CD4-positive, CD25-positive, alpha-beta regulatory T cell (primary cell): ENCODE measurements at places on chromosomes 13 and 19. TPM values are rescaled to one million over a fixed set of nuclear protein-coding genes. Genes with fewer than 3 reads are reported as not detected.

DNA sequence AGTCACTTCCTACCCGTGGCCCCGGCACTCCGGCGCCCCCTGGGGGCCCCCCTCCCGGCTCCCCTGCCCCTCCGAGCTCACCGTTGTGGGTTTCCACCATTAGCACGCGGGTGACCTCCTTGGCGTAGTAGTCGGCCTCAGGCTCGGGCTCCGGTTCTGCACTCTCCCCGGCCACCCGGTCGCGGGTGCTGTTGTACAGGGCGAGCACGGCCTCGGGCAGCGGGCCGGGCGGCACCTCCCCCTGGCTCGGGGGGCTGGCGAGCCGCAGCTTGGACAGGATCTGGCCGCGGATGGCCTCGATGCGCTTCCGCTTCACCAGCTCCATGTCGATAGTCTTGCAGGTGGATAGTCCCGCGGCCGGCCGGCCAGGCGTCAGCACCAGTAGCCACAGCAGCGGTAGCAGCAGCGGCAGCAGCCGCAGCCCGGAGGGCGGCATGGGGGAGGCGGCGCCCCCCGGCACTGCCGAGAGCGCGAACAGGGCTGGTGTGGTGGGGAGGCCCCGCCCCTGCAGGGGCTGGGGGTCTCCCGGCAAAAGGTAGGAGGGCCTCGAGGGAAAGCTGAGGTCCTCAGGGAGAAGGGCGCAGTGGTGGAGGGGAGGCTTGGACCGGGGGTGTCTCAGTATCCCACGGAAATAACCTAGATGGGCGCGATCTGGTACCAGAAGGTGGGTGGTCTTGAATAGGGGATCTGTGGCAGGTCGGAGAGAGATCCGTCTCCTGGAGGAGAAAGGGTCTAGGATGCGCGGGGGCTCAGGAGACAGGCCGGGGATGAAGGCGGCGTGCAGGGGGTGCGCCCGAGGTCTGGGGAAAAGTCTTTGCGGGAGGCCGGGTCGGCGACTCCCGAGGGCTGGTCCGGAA, 885 bp downstream of the TGFB1 start:
- peaks cover 4% of the 10 kb centered on the region for H3K36me3 ChIP-seq
- H3K4me3 ChIP-seq = peak overlapping the region; percentile 88
- H3K4me1 ChIP-seq = peaks cover 74% of the 10 kb centered on the region
- no peaks in the 10 kb centered on the region for H3K27me3 ChIP-seq
- H3K27ac ChIP-seq = peak overlapping the region; percentile 92

DNA sequence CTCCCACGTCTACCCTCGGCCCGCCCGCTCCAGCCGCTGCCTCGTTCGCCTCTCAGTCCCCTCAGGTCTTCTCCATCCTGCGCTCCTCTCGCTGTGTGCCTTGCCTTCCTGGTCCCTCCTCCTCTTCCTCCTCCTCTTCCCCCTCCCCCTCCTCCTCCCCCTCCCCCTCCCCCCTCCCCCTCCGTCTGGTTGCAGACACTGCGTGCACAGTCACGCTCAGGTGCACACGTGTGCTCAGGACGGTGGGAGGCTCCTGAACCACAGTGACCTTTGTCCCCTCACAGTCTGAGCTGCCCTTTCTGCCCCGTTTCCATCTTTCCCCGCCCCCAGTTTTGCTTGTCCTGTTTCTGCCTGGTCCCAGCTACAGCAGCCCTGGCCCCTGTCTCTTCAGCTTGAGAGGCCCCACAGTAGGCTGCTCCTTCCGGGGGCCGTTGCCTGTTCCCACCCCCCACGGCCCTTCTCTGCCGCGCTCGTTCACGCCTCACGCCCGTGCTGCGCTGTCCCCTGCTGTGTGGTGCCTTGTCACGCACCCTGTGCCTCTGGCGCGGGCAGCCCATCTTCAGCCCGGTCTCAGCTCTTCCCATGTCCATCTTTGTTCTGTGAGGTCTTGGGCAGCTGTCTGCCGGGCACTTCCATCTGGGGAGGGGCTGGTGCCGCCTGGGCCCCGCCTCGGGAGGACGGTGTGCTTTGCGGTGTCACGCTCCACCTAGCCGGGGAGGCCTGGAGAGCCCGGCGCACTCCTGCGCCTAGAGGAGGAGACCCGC, 13.8 kb upstream of the RPS15 start:
- H3K36me3 ChIP-seq = peaks cover 81% of the 10 kb centered on the region
- no peak overlapping the region for H3K27ac ChIP-seq
- H3K4me3 ChIP-seq = no peak overlapping the region
- no peak for DNase-seq
- no peaks in the 10 kb centered on the region for H3K4me1 ChIP-seq

- H3K27ac ChIP-seq = no peak overlapping the region
- peaks cover 25% of the 10 kb centered on the region for H3K4me1 ChIP-seq
- H3K27me3 ChIP-seq = no peaks in the 10 kb centered on the region
- H3K4me3 ChIP-seq = no peak overlapping the region
- no peak for DNase-seq
These were observed 68.8 kb downstream of the GNG7 start for GRCh38 chr19:2633693-2634075.

DNA sequence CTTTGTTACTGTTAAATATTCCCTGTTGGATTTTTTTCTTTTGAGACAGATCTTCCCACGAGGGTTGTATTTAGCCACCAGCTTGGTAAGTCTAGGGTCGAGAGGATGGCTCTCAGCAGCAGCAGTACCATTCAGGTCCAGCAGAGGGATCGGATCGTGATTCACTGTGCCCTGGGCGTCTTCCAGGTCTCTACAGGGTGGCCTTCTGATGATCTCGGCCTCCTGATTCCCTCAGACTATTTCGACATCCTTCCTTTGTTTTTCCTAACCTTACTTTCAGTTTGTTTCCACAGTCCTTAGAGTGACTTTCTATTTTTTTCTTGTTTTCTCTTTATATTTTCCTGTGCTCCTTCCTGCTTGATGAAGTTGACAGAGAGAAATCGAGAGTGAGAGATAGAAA, 1436.9 kb downstream of the UQCRFS1 start:
- no peak overlapping the region for H3K27ac ChIP-seq
- H3K36me3 ChIP-seq = peaks cover 7% of the 10 kb centered on the region
- no peaks in the 10 kb centered on the region for H3K4me1 ChIP-seq
- no peak for DNase-seq
- H3K27me3 ChIP-seq = no peaks in the 10 kb centered on the region
- H3K4me3 ChIP-seq = no peak overlapping the region

DNA sequence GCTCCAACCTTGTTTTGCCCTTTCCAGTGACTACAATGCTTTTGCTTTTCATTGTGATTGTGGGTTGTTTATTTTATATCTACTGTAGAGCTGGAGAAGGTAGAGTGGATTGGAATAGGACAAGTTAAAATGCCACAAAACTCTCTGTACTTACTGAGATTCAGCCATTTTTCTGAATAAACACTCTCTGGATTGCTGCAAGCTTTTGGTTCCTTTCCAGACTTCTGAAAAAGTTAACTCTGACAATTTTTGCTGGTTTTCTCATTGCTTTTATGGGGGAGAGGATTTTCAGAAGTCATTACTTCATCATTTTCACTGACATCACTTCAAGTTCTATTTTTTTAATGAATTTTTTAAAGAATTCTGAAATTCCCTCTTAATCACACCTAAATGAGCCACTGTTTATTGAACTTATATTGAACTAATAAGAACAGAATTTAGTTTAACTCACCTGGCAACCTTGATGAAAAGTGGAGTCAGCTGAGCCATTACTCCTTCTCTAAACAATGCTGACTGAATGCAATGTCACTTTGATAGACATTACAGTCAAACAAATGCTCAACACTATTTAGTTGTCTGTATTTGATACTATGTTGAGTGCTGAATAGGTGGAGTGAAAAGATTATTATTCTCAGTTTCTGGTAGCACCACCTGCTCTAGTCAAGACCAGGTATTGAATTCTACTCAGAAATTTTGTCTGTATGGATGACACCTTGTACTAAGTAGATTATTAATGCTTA, 303.5 kb downstream of the DLEU7 start:
- no peaks in the 10 kb centered on the region for H3K36me3 ChIP-seq
- no peaks in the 10 kb centered on the region for H3K4me1 ChIP-seq
- H3K4me3 ChIP-seq = no peak overlapping the region
- no peak for DNase-seq
- peaks cover 15% of the 10 kb centered on the region for H3K27me3 ChIP-seq

Gene CAMSAP3
- not detected for polyA plus RNA-seq

- H3K4me3 ChIP-seq = no peak within 1 kb of the TSS
- H3K27me3 ChIP-seq = peaks cover 20% of the 10 kb centered on the region
- peaks cover 8% of the 10 kb centered on the region for H3K4me1 ChIP-seq
- no peaks in the 10 kb centered on the region for H3K36me3 ChIP-seq
- no peak within 1 kb of the TSS for H3K27ac ChIP-seq
These were observed at the start of gene CCNA1 for GRCh38 chr13:36432106-36432544. CCNA1 (plus strand) TSS chr13:36432495; CDS start chr13:36433057, 562 bp downstream.

- no peaks in the 10 kb centered on the region for H3K27me3 ChIP-seq
- peak overlapping the region; percentile 96 for H3K4me3 ChIP-seq
- H3K36me3 ChIP-seq = peaks cover 23% of the 10 kb centered on the region
- DNase-seq = peak; percentile 80
- peak overlapping the region; percentile 88 for H3K27ac ChIP-seq
- peaks cover 75% of the 10 kb centered on the region for H3K4me1 ChIP-seq
These were observed 428 bp downstream of the RASAL3 start for GRCh38 chr19:15463861-15464371.

Gene IGSF23
- polyA plus RNA-seq = not detected

DNA sequence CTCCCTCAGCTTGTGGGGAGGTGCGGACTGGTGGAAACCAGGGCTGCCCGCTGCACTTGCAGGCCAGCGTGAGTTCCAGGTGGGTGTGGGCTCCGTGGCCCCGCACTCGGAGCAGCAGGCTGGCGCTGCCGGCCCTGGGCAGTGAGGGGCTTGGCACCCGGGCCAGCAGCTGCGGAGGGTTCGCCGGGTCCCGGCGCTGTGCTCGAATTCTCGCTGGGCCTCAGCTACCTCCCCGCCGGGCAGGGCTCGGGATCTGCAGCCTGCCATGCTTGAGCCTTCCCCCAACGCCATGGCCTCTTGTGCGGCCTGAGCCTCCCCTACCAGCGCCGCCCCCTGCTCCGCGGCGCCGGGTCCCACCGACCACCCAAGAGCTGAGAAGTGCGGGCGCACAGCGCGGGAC, 71.6 kb upstream of the ADGRL1 start:
- H3K36me3 ChIP-seq = no peaks in the 10 kb centered on the region
- H3K4me1 ChIP-seq = peaks cover 6% of the 10 kb centered on the region
- no peak for DNase-seq
- H3K4me3 ChIP-seq = no peak overlapping the region
- no peak overlapping the region for H3K27ac ChIP-seq

DNA sequence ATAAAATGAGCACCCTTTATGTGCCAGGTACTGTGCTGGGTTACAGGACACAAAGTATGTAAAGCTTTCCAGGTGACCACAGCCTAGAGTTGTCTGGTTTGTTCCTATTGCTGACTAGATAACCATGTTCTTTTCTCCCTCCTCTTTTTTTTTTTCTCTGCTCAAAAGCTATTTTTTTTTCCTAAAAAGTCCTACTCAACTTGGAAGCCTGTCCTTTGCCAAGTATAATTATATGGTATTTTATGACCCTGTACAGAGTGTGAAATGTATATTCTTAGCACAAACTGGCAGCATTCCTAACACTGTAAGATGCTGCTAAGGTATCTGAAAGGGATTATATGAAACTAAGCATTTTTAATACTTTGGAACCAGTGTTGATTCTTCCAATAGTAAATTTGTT, 171.0 kb downstream of the GPC6 start:
- DNase-seq = no peak
- no peaks in the 10 kb centered on the region for H3K27me3 ChIP-seq
- no peaks in the 10 kb centered on the region for H3K4me1 ChIP-seq
- H3K36me3 ChIP-seq = no peaks in the 10 kb centered on the region
- no peak overlapping the region for H3K4me3 ChIP-seq

Gene FCER2
- 0.48 TPM for polyA plus RNA-seq

DNA sequence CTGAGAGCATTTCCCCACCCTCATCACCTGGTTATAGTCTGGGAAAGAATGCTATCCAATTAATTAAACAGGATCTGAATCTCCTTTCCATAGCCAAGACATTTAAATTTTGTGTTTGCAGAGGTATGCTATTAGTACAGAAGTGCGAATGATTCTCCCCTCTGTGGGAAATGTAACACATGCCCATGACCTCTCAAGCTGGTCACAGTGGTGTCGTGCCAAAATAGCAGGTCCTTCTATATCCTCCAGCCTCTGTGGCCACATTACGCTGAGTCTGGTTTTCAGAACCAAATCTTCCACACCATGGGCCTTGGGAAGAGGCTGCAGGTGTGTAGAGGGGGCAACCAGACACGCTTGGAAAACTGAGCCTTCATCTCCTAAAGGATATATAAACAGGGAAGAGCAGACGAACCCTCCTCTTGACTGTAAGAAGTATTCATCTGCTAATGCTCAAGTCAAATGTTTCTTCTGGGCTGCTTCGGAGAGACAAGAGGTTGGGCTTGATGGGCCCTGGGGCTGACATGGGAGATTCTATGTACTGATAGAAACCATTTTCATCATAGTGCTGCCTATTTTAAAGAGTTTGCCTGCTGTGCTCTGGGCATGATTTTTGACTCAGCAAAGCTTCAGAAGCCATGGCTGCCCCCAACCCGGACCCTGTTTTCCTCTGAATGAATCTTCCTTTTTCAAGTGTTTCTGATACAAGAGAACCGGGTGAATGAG, 197.6 kb downstream of the DNAJC15 start:
- no peaks in the 10 kb centered on the region for H3K36me3 ChIP-seq
- H3K27me3 ChIP-seq = no peaks in the 10 kb centered on the region
- no peak overlapping the region for H3K4me3 ChIP-seq
- no peaks in the 10 kb centered on the region for H3K4me1 ChIP-seq
- DNase-seq = no peak
